ENCODE measurements at places on chromosomes 13 and 19.

DNA sequence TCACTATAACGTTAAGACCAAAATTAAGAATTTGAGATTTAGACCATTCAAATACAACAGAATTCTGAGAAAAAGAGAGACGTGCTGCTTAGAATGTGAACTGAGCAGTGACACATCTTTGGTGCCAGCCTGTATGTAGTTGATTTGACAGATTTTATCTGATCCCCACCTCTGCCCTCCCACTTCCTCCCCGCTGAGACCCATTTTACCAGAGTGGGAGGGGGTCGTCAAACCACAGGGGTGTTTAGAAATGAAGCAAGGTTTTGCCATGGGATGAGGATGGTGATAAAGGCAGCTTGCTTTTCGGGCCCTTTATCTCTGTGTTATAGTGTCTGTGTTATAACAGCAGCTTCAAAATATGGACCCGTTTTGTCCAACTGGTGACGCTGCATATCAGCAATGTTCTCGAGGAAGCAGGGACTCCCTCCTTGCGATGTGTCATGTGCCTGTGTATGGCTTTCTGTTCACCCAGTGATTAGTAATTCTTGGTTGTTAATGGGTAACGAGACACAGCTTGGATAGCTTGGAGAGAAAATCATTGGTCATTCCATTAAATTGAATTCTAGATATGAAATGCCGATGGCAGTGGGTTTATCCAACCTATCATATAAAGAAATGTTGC lies 125.0 kb downstream of the HS6ST3 start:
- DNase-seq = no peak

DNA sequence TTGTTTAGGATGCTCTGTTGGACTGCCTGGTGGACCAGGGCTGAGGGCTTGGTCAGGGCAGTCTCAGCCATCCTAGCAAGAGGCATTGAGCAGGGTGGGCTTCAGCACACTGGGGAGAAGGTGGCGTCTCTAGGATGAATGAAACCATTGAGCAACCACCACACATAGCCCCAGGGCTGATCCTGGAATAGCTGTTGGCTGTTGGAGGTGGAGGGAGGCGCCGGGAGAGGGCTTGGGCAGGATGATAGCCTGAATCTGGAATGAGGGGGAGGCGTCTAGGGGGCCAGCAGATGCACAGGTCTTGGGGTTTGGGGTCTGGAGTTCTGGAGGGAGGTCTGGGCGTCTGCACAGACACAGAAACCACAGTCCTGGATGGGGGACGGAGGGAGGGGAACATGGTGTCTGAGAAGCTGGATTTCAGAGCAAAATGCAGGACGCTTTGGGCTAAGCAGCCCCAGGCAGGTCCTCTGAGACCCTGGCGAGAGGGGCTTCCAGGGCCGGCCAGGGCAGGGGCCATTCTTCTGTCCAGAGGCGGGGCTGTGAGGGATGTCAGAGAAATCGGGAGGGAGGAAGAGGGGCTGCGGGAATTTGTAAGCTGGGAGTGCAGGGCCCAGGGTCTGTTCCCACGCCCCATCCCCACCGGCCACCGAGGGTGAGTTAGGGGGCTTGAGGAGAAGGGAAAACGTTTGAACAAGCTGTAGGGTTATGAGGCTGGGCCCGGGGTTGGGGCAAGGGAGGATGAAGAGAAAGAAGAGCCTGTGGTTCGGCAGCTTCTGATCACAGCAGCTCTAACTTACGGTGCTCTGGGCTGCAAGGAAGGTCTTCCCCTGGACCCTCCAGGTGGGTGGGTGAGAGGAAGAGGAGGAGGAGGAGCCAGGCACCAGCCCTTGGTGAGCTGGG lies 5.2 kb downstream of the TRAPPC5 start:
- DNase-seq = no peak

GRCh38 chr19:47352095-47352494 lies 3.0 kb downstream of the DHX34 start:
- DNase-seq = no peak

DNA sequence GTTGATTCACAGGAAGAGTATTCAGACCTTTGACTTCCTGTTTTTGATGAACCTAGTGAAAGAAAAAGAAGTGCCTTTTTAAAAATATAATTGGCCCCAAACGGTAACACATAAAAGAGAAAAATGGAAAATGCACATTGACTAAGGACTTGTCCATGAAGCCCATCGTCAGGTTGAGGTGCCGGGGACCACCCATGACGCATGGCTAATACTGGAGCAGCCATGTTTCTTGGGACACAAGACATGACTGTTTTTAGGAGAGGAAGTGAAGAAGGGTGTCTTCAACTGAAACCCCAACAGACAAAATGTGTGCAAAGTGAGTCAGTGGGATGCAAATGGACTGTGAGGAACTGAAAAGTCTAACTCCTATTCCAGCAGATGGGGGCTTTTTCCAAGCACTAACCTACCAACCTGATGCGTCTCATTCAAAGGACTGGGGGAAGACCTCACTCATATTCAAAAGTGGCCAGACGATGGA lies 459.4 kb downstream of the FOXO1 start:
- DNase-seq = no peak

DNA sequence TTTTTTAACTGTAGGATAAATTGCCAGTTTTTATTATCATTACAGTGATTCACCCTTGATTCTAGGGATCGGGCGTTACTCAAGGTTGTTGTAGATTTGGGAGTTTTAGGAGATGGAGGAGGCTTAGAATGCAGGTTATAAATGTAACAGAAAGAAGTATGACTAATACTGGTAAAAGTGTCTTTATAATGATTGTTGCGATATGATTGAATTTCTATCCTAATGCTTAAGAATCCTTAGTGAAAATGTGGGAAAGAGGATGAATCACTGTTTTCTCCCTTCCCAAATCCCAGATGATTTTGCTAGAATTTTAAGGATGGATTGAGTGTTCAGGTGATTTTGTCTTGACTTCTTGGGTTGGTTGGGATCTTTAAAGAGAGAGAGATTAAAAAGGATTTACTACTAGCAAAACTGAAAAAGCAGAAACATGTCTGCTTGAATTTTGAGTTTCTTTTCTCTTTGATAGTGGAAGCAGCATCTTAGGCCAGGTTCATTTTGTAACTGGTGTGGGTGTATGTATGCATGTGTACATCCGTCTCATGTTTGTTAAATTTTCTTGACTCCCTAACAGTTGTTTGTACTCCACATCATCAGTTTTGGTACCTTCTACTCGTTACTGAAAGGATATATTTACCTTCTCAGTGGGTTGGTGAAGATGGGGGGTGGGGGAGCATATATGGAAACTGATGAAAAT lies 25.9 kb downstream of the ARHGAP35 start:
- no peak for DNase-seq

GRCh38 chr19:19064098-19064722 lies 416 bp downstream of the SLC25A42 start:
- no peak for DNase-seq

- DNase-seq = no peak
Observed at GRCh38 chr13:45954836-45955800, 97.4 kb downstream of the ZC3H13 start.

GRCh38 chr13:113774177-113775107 lies 15.4 kb downstream of the TMEM255B start:
- no peak for DNase-seq

- DNase-seq = no peak
Observed at GRCh38 chr13:20127262-20127561, 33.6 kb downstream of the GJA3 start.
